ENCODE measurements at places on chromosomes 2 and 18. TPM values are rescaled to one million over a fixed set of nuclear protein-coding genes. Genes with fewer than 3 reads are reported as not detected.

COL3A1 gene
- 402 TPM for polyA plus RNA-seq

EMX1 gene
- not detected for polyA plus RNA-seq

SCYGR4 gene
- not detected for polyA plus RNA-seq

BOLL gene
- polyA plus RNA-seq: not detected

TNFRSF11A gene
- polyA plus RNA-seq: 0.09 TPM

MYO7B gene
- 0.55 TPM for polyA plus RNA-seq

IFIH1 gene
- 0.76 TPM for polyA plus RNA-seq

STON1 gene
- 3.1 TPM for polyA plus RNA-seq

RIT2 gene
- not detected for polyA plus RNA-seq

KCNIP3 gene
- polyA plus RNA-seq: 1.4 TPM

POTEI gene
- not detected for polyA plus RNA-seq

ITGB6 gene
- not detected for polyA plus RNA-seq

FNDC4 gene
- 11.1 TPM for polyA plus RNA-seq

SERPINB12 gene
- polyA plus RNA-seq: not detected

C2orf15 gene
- not detected for polyA plus RNA-seq

RUFY4 gene
- not detected for polyA plus RNA-seq

GKN2 gene
- not detected for polyA plus RNA-seq

DNAH6 gene
- 0.09 TPM for polyA plus RNA-seq

KLHL14 gene
- not detected for polyA plus RNA-seq

HTR2B gene
- polyA plus RNA-seq: 0.23 TPM

KIAA2012 gene
- polyA plus RNA-seq: 0.04 TPM

FBXO15 gene
- 1.5 TPM for polyA plus RNA-seq

AMER3 gene
- not detected for polyA plus RNA-seq

PAIP2B gene
- polyA plus RNA-seq: 0.15 TPM

HOXD10 gene
- polyA plus RNA-seq: not detected

ATP6V1C2 gene
- not detected for polyA plus RNA-seq

IMPA2 gene
- polyA plus RNA-seq: 5.5 TPM

SPDYA gene
- not detected for polyA plus RNA-seq

PDE1A gene
- polyA plus RNA-seq: 0.26 TPM

All from IMR-90 (cell line).